Sigmoid colon (tissue), 7 donors: ENCODE measurements at places on chromosomes 3 and 15.

DNA sequence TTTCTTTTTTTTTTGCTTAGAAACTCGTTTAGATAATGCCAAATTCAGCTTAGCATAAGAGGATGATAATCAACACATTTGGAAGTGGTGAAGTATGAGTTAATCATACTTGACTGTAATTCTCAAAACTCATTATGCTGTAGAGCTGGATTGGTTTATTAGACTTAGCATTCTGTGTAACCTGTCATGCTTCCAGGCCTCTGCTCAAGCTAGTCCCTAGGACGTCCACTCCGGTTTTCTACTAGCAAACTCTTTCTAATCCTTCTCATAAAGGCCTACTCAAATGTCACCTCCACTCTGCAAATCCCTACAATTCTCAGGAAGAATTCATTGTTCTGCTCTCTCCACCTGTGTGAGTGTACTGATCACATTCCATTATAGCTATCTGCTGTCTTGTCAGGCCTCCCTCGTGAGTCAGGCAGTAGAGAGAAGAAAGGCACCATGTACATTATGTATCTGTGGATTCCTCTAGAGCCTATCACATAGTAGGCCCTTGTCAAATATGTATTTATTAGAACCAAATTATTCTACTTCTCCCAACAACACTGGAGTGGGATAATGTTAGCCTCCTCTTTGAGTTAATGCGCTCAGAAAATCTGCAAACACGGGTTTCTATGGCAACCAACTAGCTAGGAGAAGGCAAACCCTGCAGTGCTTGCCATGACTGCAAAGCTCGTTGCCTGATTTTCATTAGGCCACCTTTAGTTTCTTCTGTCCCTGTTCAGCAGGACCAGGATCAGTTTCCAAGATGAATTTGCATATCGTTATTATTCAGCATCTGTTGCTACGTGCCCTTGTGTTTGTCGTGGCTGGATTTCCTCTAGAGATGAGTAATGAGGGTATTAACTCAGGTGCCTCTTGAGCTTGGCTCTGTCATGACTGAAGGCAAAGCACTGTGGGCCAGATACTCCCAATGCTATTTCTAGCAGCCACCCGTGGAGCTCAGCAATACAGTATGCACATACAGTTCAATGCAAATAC is 30.7 kb downstream of the ATP13A5 start:
- DNase-seq: no peak

DNA sequence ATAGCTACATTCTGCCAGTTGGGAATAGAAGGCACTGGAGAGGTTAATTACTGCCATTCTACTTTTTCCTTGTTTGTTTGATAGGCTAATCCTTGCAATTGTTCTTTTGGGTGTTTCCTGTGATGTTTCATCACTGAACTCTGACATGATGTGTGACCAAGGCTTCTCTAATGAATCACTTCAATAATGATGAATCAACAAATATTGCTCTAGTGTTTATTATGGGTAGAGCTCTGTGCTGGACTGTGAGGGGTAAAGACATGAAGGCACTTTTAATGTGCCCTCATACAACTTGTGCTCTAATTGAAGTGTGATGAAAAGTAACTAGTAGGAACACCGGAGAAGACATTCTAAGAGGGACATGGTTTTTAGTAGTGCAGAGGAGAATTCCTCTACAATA is 233.6 kb downstream of the WDR72 start:
- DNase-seq: no peak

DNA sequence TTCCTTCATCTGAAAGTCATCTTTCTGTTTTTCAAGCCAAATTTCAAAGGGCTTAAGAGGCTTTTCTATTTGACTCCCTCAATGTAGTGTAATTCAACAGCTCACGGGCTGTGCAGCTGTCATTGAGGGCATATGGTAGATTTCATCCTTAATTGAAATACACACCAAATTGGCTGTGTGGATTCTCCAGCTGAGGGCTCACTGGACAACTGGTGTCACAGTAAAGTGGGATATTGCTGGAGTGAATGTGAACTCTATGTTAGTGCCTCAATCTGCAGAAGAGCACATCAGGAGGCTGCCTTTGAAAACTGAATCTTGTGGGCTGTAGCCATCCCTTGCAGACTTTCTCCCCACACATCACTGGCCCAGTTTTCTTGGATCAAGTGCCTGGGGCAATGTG is 120.1 kb downstream of the GALK2 start:
- DNase-seq: no peak

- peak; percentile 35 for DNase-seq
Measured at GRCh38 chr15:90325726-90326125, 26.4 kb upstream of the ZNF774 start.

DNA sequence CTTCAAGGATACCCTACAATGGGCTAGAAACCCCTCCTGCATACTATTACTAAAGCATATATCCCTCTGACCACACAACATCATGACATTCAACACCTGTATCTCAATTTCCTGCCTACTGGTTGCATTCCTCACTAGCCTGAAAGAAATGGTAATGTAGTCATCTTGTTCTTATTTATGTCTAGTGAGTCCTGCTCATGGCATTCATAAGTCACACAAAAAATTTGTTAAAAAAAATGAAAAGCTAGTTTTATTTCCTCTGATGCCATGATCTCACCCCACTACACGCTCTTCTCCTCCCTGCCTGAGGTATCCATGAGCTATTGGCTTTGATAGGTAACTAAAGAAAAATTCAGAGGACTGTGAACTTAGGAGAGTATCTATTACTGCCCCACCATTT is 284.5 kb downstream of the ZNF385D start:
- no peak for DNase-seq

GRCh38 chr3:35780800-35781199 is 141.5 kb downstream of the ARPP21 start:
- DNase-seq: no peak

- no peak for DNase-seq
Measured at GRCh38 chr3:119809249-119810017, 27.5 kb downstream of the NR1I2 start.

- DNase-seq: no peak
Measured at GRCh38 chr3:66320390-66320789, 99.6 kb downstream of the SLC25A26 start.

GRCh38 chr15:77627067-77627466 is 5.6 kb downstream of the LINGO1 start:
- no peak for DNase-seq

- DNase-seq: peak; percentile 66
Measured at GRCh38 chr15:20352241-20353200, 189.1 kb downstream of the GOLGA6L6 start.

- DNase-seq: no peak
Measured at GRCh38 chr15:58513008-58513407, 81.2 kb downstream of the LIPC start.

GRCh38 chr15:60399931-60400330 is 2.1 kb upstream of the ANXA2 start:
- no peak for DNase-seq
